ENCODE measurements at places on chromosomes 4 and X.
A peak's percentile ranks its signal among the peaks of the same experiment; 100 is the strongest.

DNA sequence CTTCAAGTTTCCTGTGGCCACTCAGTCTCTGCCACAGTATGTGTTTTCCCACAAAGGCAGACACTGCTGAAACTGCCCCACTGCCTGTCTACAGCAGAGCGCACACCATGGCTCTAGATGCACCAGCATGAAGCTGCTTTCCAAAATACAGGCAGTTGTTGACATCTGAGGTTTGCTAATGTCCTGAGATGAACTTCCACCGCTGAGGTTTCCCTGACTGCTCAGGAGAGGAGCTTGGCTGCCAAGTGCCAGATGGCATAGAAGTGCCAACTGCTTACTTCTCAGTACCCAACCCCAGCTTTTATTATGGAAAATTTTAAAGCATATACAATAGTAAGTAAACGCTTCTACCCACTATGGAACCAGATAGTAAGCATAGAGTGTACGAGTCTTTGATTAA, 61.0 kb upstream of the EXOC1L start:
- DNase-seq, result no peak

GRCh38 chr4:185730387-185730786, 81.6 kb downstream of the SORBS2 start:
- DNase-seq, result no peak

DNA sequence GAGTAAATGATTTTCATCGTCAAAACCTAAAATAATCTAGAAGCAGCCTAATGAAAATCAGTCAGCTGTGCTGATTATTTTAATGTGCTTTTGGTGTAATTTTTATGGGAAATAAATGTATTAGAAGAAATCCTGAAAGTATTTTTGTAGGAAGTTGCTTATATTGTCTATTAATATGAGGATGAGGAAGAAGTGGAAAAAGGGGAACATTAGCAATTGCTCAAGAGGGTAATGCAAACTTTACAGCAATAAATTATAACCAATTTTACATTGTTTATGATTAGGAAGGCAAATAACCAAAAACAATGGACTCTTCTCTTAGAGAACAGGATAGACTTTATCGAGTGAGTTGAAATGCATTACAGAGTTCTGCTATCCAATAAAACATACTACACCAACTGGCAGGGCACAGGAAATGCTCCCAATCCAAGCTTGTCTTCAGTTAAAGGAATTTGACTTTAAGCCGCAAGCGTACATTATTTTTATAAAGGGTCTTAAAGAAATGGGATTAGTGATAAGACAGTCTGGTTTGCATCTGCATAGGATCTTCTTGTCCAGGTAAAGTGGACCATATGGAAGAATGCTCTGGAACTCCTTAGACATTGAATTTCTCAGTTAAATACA, 374.8 kb downstream of the PDGFC start:
- no peak for DNase-seq

DNA sequence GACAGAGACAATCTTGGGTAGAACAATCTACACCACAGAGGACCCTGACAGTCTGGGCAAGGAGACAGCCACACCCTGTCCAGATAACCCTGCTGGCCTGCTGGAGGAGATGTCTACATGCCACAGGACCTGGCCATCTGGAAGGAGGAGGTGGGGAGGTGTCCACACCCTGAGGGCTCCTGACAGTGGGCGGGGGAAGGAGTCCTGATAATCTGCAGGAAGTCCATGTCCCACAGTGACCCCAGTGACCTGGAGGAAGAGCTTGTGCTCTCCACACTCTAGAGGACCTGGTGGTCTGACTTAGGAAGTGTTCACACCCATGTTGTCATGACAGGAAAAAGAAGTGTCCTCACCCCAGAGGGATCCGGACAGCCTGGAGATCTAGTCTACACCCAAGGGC, 5.5 kb downstream of the SUV39H1 start:
- no peak for DNase-seq

DNA sequence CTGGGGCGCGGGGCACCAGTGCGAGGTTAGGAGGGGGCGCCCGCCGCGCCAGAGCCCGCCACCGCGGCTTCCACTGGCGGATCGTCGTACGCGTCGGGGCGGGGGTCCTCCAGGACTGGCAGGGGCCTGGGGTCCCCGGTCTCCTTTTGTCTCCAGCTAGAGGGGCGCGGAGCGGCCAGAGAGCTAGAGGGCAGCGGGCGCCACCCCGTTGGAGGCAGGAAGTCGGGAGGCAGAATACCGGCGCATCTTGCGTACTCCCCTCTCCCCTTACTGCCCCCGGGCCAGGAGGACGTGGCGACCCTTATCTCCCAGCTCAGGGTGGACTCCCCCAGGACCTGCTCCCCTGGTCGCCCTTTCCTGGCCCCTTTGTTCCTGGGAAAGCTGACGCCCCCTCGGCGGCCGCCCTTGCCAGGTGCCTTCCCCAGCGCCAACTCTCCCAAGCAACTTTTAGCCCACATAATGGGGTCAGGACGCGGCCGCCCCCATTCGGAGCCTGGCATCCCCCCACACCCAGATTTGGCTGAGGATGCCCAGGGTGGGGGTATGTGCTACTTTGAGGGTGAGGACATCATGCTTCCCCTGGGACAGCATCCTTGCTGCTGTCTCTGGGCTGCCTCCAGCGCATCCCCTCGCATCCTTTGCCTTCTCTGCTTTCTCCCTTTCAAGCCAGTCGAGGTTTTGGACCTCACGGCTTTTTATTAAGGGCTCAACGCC, 933 bp downstream of the CNKSR2 start:
- DNase-seq, result peak; percentile 22

Measured in activated CD8-positive, alpha-beta T cell treated with anti-CD3 and anti-CD28 coated beads, Interleukin-2, amount 10 ng/mL, durations not matched to agents 7 days and 5 days (primary cell).